Fibroblast of lung (primary cell): ENCODE measurements at places on chromosomes 6 and 20. TPM values are rescaled to one million over a fixed set of nuclear protein-coding genes. Genes with fewer than 3 reads are reported as not detected.
A peak's percentile ranks its signal among the peaks of the same experiment; 100 is the strongest.

GRCh38 chr6:122788663-122789181, 336 bp upstream of the SMPDL3A start:
- DNase-seq: peak; percentile 96

DNA sequence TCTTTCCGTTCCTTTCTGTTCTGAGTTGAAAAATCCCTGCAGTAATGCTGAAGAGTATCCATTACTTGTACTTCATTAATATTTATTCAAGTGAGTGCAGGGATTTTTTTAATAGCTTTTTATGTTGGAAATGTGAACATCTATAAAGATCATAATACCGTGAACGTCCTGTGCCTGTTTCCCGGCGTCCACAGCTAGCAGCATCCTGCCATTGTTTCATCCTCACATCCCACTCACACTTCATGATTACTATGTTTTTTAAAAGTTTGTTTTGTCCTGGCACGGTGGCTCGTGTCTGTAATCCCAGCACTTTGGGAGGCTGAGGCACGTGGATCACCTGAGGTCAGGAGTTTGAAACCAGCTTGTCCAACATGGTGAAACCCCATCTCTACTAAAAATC, 54.3 kb downstream of the SASH1 start:
- no peak for DNase-seq

GRCh38 chr6:163863565-163863964, 449.0 kb downstream of the QKI start:
- no peak for DNase-seq

GRCh38 chr6:6557886-6558285, 30.6 kb upstream of the LY86 start:
- DNase-seq: no peak

DNA sequence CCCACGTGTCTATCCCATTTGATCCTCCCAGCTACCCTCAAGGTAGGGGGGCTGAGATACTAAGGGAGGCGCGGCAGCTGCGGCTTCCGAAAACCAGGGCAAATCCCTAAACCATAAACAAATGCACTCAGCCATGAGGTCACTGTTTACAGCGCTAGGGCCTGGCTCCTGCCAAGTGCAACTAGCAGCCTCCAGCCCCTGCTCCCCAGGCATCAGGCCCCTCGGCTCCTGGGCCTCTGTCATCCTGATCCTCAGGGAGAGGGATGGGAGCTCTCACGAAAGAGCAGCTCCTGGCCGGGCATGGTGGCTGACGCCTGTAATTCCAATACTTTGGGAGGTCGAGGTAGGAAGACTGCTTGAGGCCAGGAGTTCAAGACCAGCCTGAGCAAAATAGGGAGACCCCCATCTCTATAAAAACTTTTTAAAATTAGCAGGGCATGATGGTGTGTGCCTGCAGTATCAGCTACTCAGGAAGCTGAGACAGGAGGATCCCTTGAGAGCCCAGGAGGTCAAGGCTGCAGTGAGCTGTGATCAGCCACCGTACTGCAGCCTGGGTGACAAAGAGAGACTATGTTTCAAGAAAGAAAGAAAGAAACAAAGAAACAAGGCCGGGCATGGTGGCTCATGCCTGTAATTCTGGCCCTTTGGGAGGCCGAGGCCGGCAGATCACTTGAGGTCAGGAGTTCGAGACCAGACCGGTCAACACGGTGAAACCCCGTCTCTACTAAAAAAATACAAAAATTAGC, 42.5 kb upstream of the TLDC2 start:
- peak; percentile 90 for DNase-seq

- peak; percentile 37 for DNase-seq
Observed at GRCh38 chr6:106300944-106301343, 24.6 kb downstream of the ATG5 start.

DNA sequence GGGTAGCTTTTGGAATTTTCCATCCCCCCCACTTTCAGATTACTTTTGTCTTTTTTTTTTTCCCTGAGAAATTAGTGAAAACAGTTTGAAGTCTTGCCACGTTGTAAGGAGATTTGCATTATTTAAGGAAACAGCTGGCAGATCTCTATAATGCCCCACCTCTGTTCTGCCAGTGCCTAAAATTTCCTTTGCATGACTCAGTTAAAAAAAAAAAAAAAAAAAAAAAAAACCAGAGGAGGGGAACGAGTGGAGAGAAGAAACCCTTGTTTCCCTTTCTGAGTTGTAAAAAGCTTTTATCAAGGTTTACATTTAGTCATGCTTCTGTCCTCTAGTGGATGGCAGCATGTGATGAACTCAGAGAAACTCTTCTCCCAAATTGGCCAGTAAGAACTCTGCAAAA, 33.5 kb downstream of the CARMIL1 start:
- DNase-seq: peak; percentile 70

DNA sequence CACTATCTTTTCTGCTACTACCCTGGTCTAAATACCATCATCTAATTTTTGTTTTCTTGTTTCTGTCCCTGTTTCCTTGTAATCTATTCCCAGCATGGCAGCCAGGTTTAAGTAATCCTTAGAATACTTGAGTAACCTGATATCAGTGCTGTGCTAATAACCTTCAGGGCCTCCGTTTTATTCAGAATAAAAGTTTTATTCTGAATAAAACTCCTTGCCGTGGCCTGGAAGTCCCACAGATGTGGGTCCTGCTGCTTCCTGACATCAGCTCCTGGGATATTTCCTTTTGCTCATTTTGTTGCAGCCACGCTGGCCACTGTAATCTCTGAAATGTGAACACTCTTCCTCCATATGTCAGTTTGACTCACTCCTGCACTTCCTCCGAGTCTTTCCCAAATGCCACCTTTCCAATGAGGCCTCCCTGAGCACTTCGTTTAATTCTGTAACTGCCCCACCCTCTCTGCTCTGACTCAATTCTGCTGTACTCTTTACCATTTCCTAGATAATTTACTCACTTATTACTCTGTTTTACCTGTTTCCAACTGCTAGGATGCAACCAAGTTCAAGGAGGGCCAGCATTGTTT, 114.0 kb upstream of the FOXA2 start:
- DNase-seq: no peak

GRCh38 chr20:46767127-46767761, 57.8 kb downstream of the SLC2A10 start:
- DNase-seq: peak; percentile 13

GRCh38 chr6:116266803-116267202, 12.9 kb downstream of the TSPYL1 start:
- no peak for DNase-seq

- peak; percentile 58 for DNase-seq
Observed at GRCh38 chr6:39755231-39755630, 30.0 kb upstream of the KIF6 start.

PNLDC1 gene
- 0.09 TPM in 1 of 2 replicates, not detected in the other for polyA plus RNA-seq

CDH4 gene
- 6.8 and 8.7 TPM in 2 replicates for polyA plus RNA-seq

OVOL2 gene
- not detected in 2 replicates for polyA plus RNA-seq

APOM gene
- 3.9 and 5.4 TPM in 2 replicates for polyA plus RNA-seq

ULBP2 gene
- 6.9 and 10.0 TPM in 2 replicates for polyA plus RNA-seq

HTR1E gene
- polyA plus RNA-seq: not detected in 2 replicates

CTCFL gene
- polyA plus RNA-seq: not detected in 2 replicates

TMEM74B gene
- not detected in 2 replicates for polyA plus RNA-seq

TSPO2 gene
- not detected in 2 replicates for polyA plus RNA-seq

GPR6 gene
- not detected in 2 replicates for polyA plus RNA-seq

GPR63 gene
- 0.94 and 1.2 TPM in 2 replicates for polyA plus RNA-seq
